NCI-H1105 treated with DMSO at 0.1 percent for 48 hours (cell line): ENCODE measurements at places on chromosomes 4 and X.
A peak's percentile ranks its signal among the peaks of the same experiment; 100 is the strongest.

- DNase-seq = no peak
Measured at GRCh38 chrX:10482708-10483107, 137.7 kb downstream of the MID1 start.

- no peak for DNase-seq
Measured at GRCh38 chr4:112517911-112518310, 1.9 kb upstream of the NEUROG2 start.

- no peak for DNase-seq
Measured at GRCh38 chrX:119040432-119040831, 32.4 kb upstream of the CT47C1 start.

GRCh38 chr4:31089815-31090214 lies 369.6 kb downstream of the PCDH7 start:
- peak; percentile 92 for DNase-seq

DNA sequence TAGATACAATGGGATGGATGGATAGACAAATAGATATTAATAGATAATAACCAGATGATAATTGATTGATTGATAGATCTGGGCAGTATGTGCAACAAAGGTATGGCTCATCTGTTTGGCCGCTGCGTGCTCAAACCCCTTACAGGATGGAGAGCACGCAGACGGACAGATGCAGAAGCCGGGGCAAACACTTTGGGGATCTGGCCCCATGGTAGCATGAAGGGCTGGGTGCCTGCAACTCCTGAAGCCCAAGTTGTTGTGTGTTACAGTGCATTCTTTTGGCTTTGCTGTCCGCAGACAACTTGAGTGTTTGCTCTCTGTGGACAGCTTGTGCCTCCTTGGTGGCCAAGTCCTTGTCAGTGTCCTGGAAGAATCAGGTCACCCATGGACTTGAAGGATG lies 10.6 kb upstream of the DHRSX start:
- no peak for DNase-seq

DNA sequence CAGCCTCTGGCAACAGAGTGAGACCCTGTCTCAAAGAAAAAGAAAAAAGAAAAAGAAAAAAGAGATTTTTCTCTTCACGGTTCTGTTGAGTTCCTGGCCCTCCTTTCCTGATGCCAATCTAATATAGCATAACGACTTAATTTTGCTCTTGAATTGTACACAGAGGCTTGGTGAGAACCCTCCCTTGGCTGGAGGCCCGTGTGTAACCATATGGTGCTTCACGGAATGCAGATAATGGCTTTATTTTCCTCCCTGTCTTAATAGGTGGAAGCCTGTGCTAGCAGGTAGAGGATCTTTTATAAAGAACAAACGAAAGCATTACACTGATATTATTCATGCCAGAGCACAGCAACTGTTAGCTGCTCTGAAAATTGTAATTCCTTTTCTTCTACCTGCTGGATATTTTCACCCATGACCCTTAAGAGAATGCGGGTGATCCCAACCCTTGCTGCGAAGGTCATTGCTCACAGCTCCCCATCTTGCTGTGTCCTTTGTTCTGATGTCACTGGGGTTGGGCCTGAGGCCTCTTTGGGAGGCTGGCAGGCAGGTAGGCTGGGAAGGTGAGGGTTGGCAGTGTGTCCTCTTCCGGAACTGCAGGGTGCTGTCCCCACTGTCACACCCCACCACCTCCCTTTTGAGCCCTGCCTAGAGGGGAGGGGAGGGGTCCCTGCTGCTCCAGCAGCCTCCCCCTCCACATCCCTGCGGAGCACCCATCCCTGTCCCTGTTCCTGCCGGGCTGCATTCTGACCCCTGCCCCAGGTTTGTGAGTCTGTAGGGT lies 83.8 kb upstream of the STOX2 start:
- peak; percentile 4 for DNase-seq

DNA sequence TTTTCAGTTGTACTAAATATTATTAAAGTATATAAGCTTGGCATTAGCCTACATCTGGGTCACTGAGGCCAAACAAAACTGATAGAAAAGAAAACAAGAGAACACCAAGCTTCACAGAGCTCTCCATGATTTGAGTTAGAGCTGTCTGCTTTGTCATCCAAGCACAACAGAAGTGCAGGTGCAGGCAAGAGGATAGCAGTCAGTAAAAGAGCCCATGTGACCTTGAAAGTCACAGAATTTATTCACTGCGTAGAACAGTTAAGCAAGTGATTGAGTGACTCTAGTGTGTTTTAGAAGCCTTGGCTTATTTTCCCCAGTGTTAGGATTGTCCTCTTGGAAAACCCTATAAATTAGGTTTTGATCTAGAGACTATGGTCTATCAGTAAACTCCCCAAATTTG lies 49.4 kb upstream of the PRDM5 start:
- no peak for DNase-seq

DNA sequence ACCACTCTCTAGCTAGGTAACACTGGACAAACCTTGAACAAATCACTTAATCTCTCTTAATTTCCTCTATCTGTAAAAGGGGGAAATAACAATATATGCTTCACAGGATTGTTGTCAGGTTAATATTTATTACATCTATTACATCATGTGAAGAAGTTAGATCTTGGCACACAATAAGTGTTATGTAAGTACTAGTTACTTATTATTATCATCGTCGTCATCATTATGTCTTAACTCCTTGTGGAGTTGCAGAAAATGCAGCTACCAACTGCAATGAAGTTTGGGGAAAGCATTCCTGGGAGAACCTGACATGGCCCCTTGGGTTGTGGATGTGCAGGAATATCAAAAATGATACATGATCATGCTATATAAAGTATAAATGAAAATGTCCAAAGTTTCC lies 4.8 kb upstream of the JCHAIN start:
- DNase-seq = no peak

GRCh38 chrX:139831675-139832456 lies 101.0 kb downstream of the ATP11C start:
- DNase-seq = no peak

GRCh38 chr4:86976801-86977485 lies 42.1 kb downstream of the AFF1 start:
- DNase-seq = no peak

DNA sequence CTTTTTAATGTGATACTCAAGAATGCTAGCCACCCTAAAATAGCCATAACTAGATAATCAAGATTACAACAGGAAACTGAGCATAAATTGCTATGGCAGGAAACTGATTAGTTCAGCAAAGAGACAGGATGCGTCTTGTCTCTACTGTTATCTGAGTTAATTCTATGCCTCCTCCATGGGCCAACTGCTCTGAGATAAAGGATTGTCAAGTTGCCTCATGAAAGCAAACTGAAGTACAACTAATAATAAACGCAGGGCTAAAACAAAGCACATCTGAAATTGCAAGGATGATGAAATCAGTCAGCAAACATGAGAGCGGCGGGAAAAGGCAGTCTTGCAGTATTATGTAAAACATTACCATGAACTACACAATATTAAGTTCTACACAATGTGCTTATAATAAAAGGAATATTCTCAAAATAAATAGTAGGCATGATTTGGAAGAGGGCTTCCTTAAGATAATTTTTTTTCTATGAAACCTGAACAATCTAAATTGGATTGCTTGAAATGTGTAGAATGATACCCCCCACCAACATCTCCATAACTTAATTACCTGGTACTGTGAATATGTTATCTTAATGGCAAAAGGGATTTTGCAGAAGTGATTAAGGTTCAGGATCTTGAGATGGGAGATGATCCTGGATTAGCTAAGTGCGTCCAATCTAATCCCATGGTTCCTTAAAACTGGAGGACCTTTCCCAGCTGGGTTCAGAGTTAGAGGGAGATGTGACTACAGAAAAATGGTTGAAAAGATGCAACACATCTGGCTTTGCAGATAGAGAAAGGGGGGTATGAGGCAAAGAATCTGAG lies 65.9 kb downstream of the ANTXR2 start:
- DNase-seq = no peak

DNA sequence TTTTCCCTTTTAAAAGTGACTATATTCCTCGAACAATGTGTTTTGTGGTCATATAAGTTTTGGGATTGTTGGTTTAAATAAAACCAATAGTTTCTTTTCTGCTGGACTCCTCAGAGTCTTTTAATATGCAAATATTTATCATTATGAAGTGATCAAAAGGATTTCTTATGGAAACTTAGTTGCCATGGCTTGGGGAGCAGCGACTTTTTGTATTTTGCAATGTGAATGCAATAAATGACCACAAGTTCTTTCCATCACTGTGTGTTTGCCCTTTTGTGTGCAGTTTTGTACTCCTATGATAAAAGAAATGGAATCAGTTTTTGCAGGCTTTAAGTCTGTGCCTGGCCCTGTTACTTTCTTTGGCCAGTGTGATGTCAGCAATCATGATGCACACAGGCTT lies 68.5 kb upstream of the NUDT6 start:
- no peak for DNase-seq

- DNase-seq = no peak
Measured at GRCh38 chr4:110508827-110509710, 33.1 kb downstream of the ENPEP start.

- DNase-seq = no peak
Measured at GRCh38 chrX:13140007-13140406, 95.6 kb upstream of the FAM9C start.

DNA sequence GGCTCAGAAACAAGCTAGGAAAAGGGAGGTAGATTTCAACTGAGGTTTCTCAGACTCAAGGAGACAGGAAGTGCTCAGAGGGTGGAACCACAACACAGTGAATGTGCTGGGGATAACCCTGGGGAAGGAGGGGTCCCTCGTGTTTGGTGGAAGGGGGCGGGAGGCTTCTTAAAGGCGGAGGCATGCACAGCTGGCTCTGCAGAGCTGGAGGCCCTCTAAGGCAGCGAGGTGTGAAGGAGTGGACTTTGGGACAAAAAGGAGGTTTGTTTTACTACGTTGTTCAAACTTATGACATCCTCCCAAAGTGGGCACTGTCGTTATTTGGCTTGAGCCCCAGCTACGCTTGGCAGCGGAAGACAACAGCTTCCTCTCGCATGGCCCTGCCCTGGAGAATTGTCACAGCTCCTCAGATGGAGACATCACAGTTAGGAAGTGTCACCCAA lies 21.7 kb upstream of the MTM1 start:
- DNase-seq = no peak

- DNase-seq = no peak
Measured at GRCh38 chrX:106606571-106606970, 5.2 kb upstream of the RADX start.

- DNase-seq = no peak
Measured at GRCh38 chrX:69037786-69038185, 127.5 kb downstream of the PJA1 start.

DNA sequence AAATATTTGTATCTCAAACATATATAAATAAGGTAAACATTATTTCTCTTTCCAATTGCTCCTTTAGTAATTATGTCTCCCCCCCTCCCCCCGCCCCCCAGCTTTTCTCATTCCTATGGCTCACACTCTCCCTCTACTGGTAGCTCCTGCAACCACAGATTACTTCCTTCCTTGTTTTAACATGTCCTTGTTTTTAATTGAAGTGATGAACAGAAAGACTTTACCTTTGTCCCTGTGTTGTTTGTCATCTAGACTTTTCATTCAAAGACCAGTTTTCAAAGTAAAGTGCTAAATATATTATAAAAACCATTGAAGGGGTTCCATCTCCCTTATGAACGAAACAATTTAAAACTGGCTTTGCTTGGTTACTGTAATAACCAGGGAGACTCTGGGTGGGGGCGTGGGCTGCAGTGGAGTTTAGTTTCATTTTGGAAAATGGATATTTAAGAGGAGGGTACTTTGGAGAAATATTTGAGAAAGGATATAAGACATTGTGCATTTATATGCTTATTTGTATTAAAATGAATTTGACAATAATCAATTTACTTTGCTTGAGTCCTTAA lies 352.9 kb downstream of the RAPGEF2 start:
- peak; percentile 6 for DNase-seq

- peak; percentile 14 for DNase-seq
Measured at GRCh38 chr4:185424905-185425646, 688 bp downstream of the UFSP2 start.

GRCh38 chr4:89196056-89196674 lies 84.8 kb downstream of the TIGD2 start:
- no peak for DNase-seq

DNA sequence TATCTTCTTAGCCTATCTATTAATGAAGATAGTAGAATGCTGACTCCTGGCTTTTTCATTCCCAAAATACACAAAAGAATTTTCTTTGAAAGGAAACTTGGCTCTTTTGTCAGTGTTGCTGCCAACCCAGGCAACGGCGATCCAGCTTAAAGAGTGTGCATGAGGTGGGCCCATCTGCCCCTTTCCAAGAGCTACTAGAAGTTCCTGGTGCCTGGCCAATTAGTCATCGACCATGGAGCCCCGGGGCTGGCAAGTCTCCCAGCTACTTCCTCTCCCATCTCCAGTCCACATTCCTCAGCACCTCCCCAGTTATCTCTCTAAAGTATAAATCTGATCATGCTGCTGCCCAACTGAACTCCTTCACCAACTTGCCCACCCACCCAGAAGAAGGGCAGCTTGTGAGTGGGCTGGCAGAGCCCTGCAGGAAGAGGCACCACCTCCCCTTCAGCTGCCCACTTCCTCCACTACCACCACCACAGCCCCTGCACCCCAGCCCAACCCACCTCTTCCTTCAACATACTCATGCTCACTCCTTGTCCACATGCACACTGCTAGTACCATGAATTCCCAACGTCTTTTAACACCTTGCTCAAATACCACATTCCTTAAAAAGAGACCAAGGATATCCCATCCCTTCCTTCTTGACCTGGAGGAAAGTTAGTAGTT lies 158.2 kb upstream of the MAP3K15 start:
- no peak for DNase-seq

GRCh38 chrX:64338296-64338695 lies 57.0 kb downstream of the MTMR8 start:
- no peak for DNase-seq
